ENCODE measurements at places on chromosomes 1 and 21.

DNA sequence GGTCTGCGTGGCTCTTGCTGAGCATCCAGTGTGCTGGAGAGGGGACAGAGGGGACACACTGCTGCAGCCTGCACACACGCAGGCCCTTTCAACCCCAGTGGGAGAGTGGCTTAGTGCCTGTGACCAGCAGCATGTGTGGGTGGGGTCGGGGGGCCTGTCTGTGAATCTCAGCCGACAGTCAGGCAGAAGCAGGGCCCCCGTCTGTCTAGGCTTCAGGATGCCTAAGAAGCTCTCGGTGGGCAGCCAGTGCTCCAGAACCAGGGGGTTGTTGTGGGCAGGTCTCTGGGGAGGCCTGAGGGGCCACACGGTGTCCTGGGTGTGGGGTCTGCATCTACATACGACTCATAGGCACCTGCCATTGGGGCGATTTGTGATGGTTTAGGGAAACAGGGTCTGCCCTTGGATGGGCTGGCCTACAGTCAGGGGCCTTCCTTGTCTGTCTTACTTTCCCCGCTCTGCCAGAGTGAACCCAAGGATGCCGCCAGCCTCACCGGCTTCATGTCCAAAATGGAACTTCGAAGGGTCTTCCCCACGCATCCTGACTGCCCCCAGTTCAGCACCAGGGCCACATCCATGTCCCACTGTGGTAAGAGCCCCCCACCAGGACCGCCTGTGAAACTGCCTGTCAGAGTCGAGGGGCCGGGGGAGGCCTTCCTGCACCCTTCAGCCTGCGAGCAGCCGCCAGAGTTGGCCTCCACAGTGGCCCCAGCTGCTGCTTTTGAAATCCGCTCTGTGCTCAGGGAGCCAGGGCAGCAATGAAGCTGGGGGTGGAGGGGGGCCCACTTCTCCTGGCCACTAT is 1.6 kb downstream of the CCDC27 start:
- no peak for DNase-seq

DNA sequence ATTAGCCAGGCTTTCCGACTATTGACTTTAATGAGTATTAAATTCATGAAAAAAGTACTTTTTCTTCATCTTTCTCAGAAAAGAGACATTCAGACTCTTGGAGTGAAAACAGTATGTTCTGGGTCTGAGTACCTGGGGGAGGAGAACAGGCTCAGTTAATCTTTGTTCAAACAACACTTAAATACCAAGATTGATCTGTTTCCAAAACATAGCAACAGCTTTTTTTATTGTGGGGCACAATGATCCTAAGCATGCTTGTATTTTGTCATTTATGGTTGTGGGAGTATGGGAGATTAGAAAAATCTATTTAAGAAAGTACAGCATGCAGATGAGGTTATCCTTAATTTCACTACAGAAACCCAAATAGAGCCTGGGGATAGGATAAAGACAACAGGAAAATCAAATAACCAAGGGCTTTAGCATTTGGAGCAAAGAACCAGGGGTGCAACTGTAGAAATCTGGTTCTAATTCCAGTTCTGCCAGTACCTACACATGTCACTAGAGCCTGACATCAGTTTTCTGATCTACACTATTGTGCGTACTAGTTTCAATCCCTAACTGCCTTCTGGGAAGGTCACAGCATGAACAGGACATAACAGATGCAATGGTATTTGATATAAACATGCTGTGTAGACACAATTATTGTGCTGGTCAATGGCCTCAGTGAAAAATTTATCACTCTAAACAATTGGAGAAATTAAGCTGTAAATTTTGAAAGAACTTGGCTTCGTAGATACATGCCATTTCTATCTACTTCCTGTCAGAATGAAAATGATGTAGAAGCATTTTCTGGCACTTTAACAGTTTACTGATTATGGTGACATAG is 91.2 kb downstream of the KCNK1 start:
- DNase-seq: no peak

GRCh38 chr1:33361532-33362235 is 40.8 kb upstream of the A3GALT2 start:
- no peak for DNase-seq

DNA sequence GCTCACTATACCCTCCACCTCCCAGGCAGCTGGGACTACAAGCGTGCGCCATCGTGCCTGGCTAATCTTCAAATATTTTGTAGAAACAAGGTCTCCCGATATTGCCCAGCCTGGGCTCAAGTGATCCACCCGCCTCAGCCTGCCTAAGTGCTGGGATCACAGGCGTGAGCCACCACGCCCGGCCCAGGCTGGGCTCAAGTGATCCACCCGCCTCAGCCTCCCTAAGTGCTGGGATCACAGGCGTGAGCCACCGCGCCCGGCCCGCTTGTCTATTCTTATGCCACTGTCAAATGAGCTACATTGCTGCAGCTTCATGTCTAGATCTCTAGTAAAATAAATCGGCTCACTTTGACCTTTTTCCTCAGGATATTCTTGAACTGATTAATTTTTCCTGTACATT is 107.7 kb upstream of the COL6A1 start:
- no peak for DNase-seq

DNA sequence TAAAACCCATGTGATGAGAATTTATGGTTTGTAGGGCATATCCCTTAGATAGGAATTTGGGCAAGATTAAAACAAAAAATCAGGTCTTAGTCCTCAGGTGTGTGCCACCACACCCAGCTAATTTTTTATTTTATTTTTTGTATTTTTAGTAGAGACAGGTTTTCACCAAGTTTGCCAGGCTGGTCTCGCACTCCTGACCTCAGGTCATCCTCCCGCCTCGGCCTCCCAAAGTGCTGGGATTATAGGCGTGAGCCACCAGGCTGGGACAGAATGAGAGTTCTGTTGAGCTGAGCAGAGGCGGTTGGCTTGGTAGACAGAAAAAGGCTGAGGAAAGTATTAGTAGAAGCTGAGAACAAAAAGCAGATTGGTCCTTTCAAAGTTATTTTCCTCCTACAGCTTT is 43.8 kb upstream of the EDARADD start:
- no peak for DNase-seq

- no peak for DNase-seq
Measured at GRCh38 chr1:64828829-64829228, 84.0 kb downstream of the RAVER2 start.

GRCh38 chr1:171852272-171852671 is 11.0 kb downstream of the DNM3 start:
- DNase-seq: no peak

DNA sequence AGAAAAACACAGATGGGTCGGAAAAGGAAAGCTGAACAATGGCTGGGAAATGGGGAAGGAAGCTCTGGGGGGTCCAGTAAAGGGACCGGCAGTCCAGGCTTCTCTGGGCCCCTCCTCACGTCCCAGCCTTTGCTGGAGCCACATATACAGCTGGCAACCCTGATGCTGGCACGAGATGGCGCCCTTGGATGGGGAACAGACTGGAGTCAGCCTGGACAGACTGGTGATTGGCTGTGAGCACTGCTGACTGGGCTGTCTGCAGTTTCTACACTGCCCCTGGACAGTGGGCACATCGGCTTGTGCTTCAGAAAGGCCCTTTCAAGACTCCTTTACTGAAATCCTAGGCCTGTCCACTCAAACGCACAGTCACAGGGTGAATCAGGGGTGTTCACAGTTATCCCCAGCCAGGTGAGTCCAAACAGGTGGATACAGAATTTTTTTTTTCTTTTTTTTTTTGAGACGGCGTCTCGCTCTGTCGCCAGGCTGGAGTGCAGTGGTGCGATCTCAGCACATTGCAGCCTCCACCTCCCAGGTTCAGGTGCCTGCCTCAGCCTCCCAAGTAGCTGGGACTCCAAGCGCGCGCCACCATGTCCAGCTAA is 31.1 kb upstream of the ZBTB40 start:
- DNase-seq: peak; percentile 37

DNA sequence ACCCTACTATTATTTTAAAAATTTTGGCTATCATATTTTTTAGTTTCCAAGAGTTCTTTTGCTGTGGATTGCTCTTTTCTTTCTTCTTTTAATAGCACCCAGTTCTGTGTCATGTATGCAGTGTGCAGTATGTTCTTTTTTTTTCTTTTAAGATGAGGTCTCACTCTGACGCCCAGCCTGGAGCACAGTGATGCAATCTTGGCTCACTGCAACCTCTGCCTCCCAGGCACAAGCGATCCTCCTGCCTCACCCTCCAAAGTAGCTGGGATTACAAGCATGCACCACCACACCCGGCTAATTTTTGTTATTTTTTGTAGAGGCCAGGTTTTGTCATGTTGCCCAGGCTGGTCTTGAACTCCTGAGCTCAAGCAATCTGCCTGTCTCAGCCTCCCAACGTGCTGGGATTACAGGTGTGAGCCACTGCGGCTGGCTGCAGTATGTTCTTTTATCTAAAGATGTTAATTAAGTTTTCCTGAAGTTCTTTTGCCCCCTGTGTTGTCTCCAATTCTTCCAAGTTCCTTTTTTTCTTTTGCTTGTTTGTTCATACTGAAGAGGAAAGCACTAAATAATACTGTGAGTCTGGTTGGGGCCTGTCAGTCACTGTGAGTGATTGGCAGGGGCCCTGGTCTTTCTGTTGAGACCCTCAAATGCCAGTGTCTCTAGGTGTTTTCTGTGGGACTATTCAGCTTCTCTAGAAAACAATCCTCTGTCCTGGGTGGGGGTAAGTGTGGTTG is 17.5 kb upstream of the TTC22 start:
- DNase-seq: no peak

DNA sequence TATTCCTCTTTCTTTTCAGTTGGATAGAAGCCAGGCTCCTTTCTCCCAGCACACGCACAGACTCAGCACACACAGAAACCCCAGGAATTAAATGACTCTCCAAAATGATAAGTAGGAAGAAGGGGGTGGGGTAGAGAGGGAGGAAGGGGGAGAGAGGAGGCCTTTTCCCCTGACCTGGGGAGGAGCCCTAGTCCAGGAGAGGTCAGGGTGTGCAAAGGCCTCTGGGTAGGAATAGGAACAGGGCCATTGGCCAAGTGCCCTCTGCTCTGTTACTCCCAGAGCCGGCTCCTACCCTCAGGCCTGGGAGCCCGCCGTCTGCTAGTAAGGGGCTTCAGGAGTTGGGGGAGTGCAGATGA is 35.6 kb upstream of the PUM1 start:
- no peak for DNase-seq

GRCh38 chr1:215290018-215290417 is 207.5 kb downstream of the KCNK2 start:
- no peak for DNase-seq

DNA sequence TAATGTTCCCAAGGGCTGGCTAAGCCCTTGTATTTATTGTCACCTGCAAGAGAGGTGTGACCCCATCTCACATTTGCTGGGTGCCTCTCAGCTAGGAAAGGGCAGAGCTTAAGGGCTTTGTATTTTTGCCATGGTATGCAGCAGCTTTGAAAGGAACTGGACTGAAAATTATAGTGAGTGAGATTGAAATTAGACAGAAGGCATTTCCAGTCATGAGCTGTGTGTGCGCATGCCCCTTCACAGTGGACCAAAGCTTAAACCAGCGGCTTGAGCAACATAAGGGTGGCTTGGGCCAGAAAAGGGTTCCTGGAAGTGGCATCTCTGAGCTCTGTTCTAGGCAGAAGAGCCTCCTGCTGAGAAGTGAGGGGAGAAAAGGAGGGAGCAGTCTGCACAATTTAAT is 19.8 kb downstream of the MYOG start:
- no peak for DNase-seq

GRCh38 chr1:223556414-223557129 is 108.9 kb downstream of the CAPN8 start:
- no peak for DNase-seq

DNA sequence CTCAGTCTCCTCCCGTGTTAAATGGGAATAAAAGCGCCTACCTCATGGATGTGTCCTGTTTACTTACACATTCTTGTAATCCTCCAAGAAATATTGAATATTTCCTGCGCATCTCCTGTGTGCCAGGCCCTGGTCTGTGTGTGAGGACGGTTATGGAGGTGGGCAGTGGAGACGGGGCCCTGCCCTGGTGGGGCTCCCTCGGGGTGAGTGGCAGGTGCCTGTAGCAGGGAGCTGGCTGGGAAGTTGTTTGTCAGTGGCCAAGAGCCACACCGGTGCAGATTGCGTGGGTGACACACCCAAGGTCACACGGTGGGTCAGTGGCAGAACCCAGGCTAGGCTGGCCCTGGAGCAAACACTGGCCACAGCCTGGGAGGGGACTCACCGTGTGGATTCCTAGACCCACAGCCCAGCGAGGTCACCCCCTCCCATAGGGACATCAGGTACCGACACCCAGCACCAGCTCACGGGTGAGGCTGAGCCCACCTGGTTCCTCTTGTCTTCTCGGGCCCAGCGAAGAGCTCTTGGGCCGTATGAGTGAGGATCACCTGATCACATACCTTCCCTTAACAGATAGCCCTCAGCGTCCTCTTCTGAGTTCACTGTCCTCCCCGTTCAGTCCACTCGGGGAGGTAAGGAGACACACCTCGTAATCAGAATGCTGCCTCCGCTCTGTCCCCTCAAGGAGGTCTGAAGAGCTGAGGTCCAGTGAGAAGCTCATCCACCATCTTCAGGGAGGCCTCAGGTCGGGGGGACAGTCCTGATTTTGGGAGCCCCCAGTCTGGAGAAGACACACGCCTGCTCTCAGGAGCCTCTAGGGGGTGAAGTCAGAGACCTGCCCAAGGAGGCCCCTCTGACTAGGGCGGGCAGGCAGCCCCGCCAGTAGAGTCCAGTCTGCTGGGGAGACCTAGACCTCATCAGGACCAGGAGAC is 349.6 kb downstream of the MATN1 start:
- DNase-seq: no peak

GRCh38 chr21:46386734-46387088 is 62.8 kb downstream of the PCNT start:
- no peak for DNase-seq

DNA sequence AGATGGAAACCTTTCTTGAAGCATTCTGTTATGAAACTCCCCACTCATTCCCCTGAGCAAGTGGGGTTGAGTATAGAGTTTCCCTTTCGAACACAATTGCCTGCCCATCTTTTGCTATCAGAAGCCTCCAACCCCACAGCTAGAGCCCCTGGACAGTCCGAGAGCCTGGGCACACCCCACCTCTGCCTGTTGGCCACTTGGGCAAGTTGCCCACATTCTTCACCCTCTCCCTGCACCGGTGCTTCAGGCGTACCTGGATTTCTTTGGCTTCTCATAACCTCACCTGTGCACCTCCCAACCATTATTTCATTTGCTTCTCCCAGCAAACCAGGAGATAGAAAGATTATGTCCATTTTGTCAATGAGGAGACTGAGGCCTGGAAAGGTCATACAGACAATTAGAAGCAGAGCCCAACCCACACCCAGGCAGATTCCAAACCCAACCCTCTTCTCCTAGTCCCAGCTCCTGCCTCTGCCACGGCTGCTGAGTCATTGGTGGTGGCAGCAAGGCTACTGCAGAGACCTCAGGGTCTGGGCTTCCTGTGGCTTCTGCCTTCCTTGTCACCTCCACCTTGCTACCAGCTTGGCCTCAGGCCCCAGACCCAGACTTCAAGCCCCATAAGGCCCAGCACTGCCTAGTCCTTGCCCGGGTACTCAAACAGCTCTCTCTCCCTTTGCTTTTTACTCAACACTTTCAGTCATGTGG is 118.7 kb upstream of the ZBTB40 start:
- no peak for DNase-seq

DNA sequence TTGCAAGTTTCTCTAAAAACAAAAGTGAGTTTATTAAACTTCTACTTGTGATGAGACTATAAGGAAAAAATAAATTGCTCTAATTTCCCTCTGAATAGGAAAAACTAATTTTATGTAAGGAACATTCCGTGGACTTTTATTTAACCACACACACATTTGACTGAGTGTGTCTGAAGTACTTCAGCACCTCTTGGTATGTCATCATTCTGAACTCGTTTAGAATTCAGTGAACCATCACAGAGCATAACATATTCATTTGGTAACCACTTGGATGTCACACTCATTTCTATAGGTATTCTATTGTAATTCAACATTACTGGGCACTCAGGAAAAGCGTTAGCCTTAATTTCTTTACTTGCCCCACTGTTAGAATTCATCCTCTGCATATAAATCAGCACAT is 79.1 kb downstream of the RGS21 start:
- no peak for DNase-seq
